ENCODE measurements at places on chromosomes 2 and 18.

GRCh38 chr2:137924019-137924418, 40.3 kb upstream of the HNMT start:
- no peak for DNase-seq

DNA sequence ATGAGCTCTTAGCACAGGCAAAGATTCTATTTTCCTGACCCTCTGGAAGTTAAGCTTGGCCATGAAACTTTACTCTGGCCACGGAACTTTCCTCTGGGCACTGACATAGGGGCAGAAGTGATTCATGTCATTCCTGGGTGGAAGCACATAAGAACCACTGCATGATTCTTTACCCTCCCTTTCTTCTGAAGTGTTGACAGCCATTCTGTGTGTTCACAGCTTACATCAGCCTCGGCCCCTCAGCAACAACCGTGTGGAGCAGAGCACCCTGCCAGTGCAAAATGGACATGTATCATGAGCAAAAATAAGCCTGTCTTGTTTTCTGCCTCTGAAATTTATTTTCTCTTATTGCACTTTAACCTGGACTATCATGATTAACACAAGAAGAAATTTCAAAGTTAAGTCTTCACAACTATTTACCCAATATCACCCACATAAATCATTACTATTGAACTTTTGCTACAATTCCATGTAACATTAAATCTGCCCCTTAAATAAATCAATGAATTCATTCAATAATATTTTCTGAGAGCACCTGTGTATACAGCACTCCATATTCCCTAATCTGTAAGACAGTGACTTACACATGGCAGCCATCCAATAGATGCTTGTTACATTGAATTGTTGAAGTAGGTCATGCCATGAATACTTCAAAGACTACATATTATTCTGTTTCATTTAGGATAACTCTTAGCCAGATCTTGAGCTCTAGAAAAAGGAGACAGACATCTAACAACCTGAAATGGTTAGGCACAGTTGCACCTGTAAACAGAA, 531.9 kb downstream of the IRS1 start:
- DNase-seq, result no peak

DNA sequence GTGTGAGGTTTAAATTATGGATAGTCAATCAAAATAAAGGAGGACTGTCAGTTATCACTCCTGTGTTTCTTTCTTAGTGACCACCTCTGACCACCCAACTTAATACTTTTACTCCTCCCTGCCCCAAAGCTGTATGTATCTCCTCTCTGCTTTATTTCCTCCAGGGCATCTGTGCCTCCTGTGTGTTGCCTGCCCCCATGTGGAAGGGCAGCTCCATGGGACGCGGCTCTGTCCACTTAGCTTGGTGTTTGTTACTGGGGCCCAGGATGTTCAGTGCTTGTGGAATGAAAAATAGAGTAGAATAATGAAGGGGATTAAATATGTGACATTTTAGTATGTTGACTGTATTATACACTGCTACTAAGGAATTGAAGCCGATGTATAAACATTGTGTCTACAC, 9.8 kb downstream of the ACP1 start:
- DNase-seq, result no peak

GRCh38 chr2:218722419-218722818, 11.8 kb downstream of the TTLL4 start:
- DNase-seq, result no peak

GRCh38 chr18:74869904-74870863, 272.5 kb downstream of the ZNF407 start:
- DNase-seq, result no peak

GRCh38 chr2:86686905-86687304, 33.2 kb upstream of the RMND5A start:
- DNase-seq, result no peak

DNA sequence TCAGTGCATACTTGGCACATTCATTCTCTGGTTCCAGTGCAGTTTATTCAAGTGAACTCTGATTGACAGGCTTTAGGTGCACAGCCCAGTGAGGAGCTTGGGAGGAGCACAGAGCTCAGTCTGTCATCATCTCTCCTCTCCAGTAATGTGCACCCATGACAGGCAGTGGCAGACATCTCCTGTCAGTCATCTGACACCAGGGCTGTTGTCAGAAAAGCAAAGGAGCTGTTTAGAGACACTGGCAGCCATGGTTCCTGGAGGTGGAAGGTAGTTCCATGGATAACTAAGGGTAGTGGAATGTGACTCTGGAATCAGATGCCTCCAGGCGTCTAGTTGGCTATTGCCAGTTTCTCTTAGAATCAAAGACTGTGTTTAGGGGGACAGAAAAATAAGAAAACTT, 308.8 kb downstream of the DCDC2C start:
- DNase-seq, result no peak

DNA sequence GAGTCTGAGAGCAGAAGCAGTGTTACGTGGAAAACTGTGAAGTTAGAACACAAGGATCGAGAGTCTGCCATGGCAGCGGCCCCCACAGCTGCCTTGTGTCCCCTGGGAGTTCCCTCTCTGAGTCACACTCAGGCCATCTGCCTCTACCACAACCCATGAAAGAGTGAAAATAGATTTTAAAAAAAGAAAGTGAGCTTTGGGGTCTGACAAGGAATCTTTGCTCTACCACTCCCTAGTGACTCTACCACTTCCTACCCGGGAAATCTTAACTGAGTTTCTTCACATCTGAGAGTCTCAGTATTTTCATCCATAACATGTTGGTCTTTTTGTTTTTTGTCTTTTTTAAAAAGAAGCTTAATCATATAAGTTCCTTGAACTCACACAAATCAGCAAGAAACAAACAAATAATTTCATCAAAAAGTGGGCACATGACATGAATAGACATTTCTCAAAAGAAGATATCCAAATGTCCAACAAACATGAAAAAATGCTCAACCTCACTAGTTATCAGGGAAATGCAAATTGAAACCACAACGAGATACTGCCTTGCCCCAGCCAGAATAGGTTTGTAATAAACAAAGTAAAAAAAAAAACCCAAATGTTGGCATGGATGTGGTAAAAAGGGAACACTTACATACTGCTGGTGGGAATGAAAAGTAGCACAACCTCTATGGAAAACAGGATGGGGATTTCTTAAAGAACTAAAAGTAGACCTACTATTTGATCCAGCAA, 2.4 kb upstream of the MSGN1 start:
- DNase-seq, result no peak

- no peak for DNase-seq
These were observed 235.0 kb downstream of the CAMKMT start for GRCh38 chr2:44596537-44597320.

- DNase-seq, result no peak
These were observed 108.4 kb upstream of the LMAN1 start for GRCh38 chr18:59467497-59467896.

DNA sequence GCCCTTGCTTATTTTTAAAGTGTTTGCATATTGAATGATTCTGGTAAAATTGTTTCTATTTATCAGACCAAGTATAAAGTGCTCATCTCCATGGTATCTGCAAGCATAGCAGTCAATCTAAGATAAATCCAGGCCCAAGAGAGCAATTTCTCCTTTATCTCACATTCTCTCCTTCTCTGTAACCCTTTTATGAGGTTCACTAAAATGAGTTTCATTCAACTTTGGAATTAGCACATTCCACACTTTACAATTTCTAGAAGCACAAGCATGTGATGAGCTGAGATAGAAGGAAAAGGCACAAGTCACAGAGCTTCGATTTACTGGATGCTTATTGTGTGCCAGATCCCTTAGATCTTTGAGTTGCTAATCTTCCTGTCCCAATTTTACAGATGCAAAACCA, 97.3 kb downstream of the CNTNAP5 start:
- no peak for DNase-seq

- no peak for DNase-seq
These were observed 47.8 kb upstream of the SPTBN1 start for GRCh38 chr2:54408288-54408687.

DNA sequence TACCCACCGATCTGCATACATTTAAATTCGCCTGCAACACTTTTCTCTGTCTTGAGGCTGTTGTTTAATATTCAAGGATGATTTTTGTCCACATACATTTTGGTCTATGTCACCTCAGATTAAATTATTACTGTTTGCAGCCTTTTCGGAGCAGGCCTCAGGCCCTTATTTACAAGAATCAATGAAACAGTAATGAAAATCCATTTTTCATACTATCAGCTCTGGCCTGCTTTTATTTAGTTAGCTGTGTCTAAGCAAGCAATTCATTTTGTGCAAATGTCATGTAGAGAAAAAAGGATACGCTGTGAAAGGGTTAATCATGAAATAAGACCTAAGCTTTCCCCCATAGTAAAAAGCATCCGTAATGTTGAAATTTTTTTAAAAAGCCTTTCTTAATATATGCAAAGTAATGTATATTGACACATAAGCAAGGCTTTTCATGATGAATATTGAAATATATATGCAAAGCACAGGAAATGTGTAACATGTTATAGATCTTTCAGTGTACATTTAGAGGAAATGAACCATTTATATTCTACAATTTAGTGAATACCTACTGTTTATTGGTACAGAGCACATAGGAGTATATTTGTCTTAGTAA, 1135.3 kb upstream of the ZEB2 start:
- DNase-seq, result no peak

- DNase-seq, result no peak
These were observed 710.0 kb downstream of the LRRTM4 start for GRCh38 chr2:76812156-76812555.

- DNase-seq, result no peak
These were observed 11.1 kb downstream of the TRAK2 start for GRCh38 chr2:201440182-201440581.

- DNase-seq, result no peak
These were observed 621 bp downstream of the TXNL1 start for GRCh38 chr18:56637711-56638231.

DNA sequence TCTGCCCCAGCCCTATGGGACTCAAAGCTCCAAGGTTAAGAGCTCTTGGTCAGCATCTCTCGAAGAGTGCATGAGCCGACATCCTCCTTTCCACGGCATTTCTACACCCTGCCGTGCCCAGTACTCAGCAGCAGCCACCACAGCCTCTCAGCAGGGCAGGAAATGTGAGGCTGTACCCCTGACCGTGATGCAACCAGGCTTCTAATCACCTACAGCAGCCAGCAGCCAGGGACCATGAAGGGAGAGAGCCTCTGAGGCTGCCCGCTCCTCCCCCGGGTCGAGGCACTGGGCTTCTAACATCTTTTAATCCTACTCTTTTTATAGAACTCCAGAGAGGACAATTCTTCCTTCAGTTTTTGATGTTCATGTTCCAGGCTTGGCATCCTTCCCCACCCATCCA, 6.5 kb downstream of the CYS1 start:
- DNase-seq, result no peak

DNA sequence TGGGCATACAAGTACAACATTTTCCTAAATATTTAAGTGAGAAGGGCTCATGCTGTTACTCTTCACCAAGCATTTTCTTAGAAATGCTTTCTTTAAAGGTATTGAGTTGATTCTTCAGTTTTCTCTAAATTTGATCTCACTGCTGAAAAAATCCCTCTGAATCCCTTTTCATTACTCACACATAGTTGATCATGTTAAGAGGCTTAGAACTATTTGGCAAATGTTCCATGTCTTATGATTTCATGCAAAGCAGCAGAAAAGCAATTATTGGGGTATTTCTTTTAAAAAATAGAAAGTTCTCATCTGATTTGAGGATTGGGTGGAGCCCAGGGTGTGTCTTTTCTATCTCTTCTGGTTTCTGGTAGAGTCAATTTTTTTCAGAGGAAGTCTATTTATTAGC, 1079.8 kb upstream of the ZEB2 start:
- no peak for DNase-seq

DNA sequence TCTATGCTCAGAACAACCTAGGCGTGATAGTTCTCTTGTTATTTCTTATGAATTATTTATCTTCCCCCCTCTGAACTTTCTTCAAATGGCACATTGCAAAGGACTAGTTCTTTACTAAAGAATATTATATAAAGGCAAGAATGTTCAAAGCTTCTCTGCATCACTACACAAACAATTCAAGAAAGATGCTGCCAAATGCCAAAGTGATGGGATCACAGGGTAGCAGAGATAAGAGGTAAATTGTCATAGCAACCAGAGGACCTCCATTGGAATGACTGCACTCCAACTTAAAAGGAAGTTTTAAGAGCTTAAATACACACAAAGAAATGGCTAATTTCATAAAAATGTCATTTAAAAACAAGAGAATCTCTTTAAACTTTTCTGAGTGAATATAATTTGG, 72.8 kb downstream of the AQP4 start:
- no peak for DNase-seq

DNA sequence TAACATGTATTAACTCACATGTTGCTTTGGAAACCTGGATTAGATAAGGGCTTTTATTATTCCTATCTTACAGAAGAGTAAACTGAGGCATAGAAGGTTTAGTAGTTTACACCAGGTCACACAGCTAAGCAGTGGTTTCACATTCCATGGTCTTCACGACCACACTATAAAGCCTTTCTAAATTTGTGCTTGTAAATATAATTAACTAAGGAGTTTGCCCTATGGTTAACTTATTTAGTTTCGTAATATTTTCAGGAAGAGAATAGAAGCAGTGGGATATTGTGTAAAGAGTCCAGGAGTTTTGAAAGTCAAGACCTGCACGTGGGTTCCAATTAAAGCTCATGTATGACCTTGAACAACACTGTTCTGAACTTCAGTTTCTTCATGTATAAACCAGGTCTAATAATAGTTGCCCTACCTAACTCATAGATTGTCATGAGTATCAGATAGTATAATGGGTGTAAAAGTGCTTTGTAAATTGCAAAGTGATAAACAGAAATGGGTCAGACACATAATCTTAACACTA, 19.5 kb upstream of the SOS1 start:
- no peak for DNase-seq

- no peak for DNase-seq
These were observed 20.9 kb upstream of the TANK start for GRCh38 chr2:161139098-161139987.

DNA sequence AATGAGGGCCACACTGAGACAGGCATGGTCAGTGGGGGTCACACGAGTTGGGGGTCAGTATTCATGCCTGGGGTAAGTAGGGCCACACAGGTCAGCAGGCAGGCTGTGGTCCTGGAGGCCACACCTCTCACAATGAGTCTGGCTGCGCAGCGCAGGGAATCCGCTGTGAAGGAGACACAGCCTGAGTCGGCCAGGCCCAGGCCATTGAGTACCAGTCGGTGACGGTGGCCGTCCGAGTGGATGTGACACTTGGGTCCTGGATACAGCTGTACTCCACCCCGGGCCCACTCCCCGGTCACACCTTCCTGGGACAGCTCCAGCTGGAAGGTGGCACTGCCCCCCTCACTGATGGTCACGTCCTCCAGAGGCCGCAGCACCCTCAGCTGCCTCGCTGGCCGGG, 10.5 kb downstream of the TMEM198 start:
- no peak for DNase-seq
